Gastroesophageal sphincter (tissue), 4 donors: ENCODE measurements at places on chromosomes 2 and 18. TPM values are rescaled to one million over a fixed set of nuclear protein-coding genes. Genes with fewer than 3 reads are reported as not detected.
A peak's percentile ranks its signal among the peaks of the same experiment; 100 is the strongest.

GRCh38 chr2:16194530-16194929 lies 254.2 kb downstream of the MYCN start:
- ATAC-seq: no peak

Gene MC5R
- not detected for total RNA-seq

GRCh38 chr2:28414583-28414982 lies 21.9 kb downstream of the FOSL2 start:
- ATAC-seq: no peak

- ATAC-seq: no peak
Measured at GRCh38 chr2:122098306-122098705, 342.9 kb downstream of the TSN start.

- peak; percentile 89 for ATAC-seq
Measured at GRCh38 chr2:238847841-238848690, at the start of gene TWIST2. TWIST2 (plus strand) TSS chr2:238848085; CDS start chr2:238848216, 131 bp downstream.

DNA sequence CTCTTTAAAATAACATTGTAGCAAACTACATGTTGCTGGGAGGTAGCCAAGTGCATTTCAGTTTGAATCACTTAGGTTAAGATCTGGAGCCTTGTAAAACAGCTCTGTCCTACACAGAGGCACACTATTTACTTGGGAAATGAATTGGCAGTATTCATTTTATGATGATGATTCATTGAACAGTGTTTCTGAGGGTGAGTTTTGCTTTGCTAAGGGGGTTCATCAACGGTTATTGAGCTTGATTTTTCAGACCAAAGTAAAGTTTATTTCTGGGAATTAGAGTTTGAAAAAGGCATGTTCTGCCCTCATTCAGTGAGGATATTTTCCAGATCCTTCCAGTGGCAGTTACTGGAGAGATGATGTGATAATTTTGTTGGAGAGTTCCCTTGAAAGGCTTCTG lies 55.6 kb downstream of the CCDC85A start:
- ATAC-seq: no peak

DNA sequence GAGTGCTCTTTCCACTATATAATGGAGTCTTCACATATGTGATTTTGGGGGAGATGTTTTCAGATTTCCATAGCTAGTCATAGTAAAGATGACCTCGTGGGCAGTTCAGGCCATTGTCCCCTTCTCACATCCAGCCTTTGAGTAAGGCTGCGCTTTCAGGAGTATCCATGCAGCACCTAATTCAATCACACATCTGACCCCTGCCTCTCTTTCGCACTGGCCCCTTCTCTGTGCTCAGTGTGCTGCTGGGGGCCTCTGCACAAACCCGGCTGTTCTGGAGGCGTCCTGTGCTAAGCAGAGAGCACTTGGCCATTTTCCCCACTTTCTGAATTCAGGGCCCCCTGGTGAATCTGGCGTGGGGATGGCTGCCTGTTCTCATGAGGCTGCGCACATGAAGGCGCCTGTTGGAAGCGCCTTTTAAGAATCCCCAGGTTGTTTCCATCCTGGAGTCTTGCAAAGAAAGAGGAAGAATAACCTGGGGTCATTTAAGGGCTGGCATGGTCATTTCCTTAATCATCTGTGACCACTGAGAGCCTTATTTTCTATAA lies 96.0 kb upstream of the ALPP start:
- ATAC-seq: no peak

Gene FOSL2
- 152 TPM for total RNA-seq

Gene GPN1
- 21.7 TPM for total RNA-seq

DNA sequence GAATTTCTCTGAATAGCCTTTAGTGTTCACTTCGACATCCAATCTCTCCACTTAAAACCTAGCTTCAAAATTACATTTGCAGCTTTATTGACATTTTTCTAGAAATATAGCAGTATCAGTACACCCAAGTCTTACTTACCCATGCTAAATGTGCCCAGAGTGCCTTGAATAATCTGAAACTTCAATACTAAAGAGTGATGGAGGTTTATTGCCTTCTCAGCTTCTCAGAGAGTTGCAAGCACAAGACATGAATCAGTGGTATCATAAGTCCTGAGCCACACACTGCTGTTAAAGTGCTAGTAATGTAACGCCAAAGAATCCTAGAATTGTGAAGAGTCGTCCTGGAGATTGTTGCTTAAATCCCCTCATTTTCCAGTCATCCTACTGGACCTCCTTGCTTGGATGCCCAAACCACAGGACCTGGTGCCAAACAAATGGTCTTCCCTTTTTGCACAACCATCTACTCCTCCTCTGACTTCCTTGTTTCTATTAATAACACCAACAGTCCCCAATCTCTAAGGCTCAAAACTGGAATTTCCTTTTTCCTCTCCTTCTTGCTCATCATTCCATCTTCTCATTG lies 83.2 kb upstream of the SPATS2L start:
- no peak for ATAC-seq

DNA sequence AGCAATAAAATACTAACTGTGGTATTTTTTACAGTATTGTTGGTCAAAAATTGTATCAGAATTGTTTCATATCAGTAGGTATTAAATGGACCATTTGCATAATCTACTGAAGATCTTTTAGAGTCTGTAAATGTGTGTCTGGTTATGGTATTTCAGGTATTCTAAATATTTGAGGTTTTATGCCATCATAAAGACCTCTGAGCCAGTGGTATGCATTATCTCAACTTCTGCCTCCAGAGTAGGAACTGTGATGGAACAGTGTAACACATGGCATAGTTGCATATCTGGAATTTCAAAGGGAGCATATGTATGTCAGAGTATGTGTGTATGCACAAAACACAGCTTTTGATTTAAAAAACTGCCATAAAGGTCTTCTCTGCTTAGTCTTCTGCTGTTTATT lies 15.4 kb downstream of the GREB1L start:
- ATAC-seq: no peak

DNA sequence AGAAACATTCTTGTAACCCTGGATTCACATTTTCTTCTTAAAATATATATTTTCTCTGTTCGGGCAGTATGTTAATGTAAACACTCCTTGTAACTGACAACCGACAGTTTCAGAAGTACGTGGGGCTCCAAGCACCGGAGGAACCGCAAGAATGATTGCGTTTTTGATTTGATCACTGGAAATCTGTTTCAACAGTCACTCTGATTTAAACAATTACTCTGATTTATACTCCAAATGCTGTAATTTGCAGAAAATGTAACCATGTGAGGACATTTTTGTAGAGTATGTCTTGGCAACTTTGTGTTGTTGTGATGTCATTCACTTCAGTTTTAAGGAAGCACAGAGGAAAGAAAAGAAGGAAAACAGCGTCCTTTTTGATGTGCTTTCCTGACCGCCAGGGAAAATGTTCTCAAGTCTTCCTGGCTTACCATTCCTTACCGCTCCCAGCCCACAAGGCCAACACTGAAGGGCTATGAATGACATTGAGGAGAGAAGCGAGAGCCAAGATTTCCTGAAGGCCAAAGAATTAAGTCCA lies 77.7 kb downstream of the APOB start:
- no peak for ATAC-seq

Gene GPBAR1
- 4.0 TPM for total RNA-seq

DNA sequence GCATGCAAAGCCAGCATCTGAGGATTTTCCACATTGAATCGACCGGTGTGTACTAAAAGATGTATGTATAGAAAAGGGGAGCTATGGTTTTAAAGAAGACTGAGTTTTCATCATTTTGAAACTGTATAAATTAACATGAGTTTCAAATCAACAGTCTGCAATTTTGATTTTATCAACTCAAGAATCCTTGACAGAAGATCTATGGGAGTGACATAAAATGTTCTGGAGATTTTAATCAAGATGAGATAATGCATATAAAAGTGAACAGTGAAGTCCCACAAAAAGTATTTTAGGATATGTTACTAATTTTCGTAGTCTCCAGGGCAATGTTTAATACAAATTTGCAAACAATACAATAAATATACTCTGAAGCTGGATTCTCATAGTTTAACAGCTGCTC lies 24.0 kb upstream of the CERS6 start:
- no peak for ATAC-seq

DNA sequence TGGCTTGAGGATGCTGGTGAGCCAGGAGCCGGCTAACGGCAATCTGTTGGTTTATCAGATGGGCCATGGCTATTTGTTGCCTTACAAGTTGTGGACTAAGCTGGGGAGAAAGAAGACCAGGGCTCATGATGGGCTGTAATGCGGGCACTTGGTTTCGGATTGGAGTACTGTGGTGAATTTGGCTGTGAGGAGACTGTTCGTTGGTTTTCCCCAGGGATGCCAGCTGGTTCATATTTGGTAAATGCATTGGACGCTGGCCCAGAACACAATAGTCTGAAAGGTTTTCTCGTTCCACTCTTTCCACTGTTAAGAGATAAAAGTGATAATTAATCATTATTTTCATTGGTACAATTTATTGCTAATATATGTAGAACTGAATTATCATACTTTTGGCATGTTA lies 108.9 kb downstream of the SATB2 start:
- no peak for ATAC-seq

Gene AFF3
- 74.8 TPM for total RNA-seq

GRCh38 chr18:64436111-64436510 lies 287.2 kb upstream of the LINC00305 start:
- no peak for ATAC-seq

DNA sequence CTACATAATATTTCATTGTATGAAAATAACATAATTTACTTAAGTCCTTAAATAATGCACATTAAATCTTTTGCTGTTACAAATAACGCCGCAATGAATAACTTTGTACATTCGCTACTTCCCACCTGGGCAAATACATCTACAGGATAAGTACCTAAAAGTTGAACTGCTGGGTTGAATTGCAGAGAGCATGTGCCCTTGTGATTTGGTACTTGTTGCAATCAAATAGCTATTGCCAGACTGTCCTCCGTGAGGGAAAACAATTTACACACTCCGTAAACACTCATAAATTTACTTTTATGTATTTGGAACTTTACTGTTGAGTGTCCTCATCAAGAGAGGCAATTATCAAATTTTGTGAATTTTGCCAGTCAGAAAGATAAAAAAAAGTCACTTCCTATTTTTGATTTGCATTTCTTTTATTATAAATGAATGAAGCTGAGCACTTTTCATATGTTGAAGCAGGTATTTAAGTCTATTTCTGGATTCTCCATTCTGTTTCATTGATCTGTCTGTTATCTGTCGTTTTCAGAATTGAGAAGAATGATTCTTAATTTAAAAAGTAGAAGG lies 140.8 kb upstream of the SERTAD2 start:
- ATAC-seq: no peak

Gene RGPD8
- total RNA-seq: 18.2 TPM

DNA sequence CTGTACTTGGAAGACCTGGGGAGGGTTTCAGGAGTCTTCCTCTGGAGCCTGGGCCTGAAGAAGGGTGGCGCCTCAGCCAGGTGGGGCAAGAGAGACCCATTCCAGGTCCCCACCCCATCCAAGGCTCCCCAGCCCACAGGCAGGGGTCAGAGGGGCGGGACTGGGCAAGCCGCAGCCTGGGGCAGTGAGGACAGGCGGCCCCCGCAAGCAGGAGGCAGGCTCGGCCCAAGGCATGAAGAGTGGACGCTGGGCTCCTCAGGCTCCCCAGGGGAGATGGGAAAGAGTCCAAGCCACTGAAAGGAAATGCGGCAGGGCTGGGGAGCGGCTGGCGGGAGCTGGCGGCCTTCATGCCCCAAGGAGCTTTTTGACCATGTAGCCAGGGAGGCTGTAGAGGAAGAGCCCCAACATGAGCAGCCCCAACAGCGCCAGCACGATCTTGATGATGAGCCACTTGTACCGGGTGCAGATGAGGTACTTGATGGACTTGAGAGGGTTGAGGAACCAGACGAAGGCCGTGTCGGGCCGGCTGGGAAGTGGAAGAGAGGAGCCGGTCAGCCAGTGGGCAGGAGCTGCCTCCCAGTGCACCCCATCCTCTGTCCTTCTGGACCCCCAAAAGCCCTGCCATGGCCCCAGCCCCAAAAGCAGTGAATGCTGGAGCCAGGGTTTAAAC lies 20.1 kb downstream of the OTOF start:
- ATAC-seq: no peak

DNA sequence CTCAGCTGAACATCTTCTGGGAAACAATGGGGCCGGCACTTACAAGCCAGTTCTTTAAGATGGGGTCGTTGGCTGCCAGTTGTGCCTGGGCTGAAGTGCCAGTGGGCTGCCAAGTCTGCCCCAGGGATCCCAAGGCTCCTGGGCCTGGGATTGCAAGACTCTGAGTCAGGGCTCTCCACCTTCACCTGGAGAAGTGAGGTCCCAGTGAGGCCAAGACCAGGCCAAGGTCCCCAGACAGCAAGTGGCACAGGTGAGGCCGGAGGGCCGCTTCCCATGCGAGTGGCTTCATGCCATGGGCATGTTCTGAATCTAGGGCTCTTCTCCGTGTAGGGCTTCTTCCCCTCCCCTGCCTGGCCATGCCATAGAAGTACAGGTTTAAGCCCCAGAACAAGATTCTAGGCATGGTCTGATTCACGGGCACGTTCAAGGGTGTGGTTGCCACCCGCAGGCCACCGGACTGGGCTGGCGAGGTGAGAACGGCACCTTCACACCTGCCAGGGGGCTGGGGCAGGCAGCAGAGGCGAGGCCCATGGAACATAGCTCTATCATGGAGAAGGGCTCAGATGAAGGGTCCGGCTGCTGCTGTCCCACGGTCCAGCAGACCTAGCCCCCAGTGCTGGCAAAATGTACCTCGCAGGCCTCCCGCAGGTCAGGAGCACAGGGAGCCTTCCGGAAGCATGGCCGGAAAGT lies 36.4 kb downstream of the TWIST2 start:
- ATAC-seq: no peak

Gene GALNT13
- total RNA-seq: 0.16 TPM

DNA sequence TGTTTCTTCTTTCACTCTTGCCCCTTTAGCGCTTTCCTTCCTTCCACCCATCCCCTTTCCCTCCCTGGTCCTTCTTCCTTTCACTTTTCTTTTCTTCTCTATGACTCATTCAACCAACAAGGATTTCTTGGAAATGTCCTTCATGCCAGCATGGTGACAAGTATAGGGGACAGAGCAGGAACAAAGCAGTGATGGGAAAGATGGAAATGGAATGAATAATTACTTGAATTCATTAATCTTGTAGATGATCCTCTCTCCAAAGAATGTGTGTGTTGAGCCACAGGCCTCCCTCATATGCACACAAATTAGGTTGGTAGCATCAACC lies 1.5 kb downstream of the VAMP5 start:
- ATAC-seq: no peak

- peak; percentile 85 for ATAC-seq
Measured at GRCh38 chr2:109185338-109185737, 56.3 kb downstream of the SH3RF3 start.

- ATAC-seq: no peak
Measured at GRCh38 chr2:27495840-27496356, 741 bp upstream of the GCKR start.

Gene FAM237A
- total RNA-seq: not detected

DNA sequence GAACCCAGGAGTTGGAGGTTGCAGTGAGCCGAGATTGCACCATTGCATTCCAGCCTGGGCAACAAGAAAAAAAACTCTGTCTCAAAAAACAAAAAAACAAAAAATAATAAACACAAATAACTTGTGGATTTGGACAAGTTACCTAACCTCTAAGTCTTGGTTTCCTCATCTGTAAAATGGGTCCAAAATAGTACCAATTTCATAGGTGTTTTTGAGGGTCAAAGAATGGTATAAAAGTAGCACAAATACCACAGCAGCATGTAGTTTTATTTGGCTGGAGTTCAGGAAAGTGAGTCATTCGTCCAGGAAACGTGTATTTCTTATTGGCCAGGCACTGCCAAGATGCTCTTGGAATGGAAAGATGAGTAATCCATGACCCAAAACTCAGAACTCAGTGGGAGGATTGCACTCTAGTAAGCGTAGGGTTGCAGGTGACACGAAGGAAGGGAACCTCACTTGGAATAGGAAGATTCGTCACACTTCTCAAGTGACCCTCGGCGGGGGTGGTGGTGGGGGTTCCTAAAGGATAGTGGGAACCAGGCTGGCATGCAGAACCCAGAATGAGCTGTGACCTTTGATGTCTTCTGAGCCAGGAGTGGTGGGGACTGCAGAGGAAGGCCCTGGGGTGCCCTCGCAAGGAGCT lies 24.4 kb downstream of the GRHL1 start:
- ATAC-seq: peak; percentile 79
